Omental fat pad (tissue), 4 donors: ENCODE measurements at places on chromosomes 7 and 10.

DNA sequence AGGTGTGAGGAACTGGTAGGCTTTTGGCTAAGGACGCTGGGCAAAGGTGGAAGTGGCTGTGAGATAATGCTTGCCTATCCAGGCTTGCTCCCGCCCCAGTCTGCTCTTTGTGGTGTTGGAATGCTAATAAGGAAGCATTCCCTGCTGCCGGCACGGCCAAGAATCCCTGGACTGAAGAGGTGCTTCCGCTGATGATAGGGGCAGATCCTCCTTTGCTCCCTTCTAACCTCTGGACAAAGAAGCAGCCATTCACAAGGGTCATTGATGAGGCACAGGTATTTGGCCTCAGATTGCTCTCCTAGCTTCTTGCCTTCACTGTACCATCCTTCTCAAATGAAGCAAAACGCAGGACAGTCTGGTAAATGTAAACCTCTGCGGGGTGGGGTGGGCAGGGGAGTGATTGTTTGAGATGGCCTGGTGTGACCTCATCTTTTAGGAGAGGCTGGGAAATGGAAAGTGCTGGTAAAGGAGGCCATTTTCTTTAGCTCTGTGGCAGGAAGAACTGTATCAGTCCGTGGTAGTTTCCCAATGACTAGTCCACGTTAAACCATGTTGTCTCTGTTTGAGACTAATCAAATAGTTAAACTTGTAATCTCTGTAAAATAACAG lies 1.7 kb downstream of the PGAM1 start:
- no peak for DNase-seq

DNA sequence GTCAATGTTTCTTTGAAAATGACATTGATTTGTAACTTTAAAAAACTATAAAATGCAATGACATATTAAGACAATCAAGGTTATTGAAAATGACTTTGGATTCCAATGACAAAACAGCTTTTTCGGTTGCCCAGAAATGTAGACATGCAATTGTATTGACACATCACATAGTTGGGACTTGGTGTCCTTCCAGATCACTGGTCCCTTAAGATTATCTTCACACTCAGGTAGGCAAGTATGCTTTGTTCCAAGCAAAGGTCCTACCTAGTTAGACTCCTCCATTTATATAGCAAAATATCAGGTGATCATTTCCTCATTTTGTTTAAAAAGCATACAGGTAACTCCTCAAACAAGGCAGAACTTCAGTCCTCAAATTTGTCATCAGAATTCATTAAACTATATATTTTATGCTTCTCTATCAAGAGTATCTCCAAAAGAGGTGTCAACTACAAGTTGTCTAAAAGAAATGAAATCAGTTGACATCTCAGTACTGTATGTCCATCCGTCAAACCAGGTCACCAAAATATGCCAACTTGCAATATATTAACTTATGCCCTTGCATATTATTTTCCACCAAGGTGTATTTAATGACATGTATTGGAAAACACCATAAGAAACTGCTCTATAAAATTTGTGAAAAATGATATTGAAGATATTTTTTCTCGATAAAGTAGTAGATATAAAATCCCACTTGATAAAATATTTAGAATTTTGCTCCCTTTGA lies 64.6 kb downstream of the TSPAN12 start:
- DNase-seq = no peak

DNA sequence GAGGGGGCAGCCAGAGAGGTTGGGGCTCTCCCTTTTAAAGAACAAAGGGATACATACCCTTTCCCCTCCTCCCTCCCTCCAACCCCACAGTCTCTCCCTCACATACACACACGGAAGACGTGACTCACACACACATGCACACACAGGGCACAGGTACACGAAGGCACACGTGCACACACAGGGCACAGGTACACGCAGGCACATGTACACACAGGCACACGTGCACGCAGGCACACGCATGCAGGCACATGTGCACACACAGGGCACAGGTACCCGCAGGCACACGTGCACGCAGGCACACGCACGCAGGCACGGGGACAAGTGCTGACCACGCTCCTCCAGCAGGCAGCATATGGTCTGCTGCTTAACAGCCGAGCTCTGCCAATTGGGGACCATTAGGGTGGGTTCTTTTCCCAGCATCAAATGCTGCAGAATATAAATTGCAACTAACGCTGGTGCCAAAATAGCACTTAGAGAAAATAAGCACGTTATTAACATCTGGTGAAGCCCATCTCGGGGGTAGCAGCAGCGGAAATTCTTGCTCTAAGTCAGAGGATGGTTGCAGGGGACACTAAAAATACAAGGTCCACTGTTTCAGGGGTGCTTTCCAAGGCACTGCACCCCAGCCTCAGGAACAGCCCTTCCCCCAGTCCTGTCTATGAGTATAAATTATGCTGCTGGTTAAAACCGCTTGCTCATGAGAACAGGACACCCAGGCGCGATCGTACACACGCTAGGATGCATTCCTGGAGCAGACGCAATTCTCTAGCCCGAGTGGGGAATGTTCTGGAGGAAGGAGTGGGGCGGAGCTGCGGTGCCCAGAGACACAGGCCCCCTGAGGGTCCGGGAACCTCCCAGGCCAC lies 55.2 kb upstream of the TNRC18 start:
- no peak for DNase-seq

DNA sequence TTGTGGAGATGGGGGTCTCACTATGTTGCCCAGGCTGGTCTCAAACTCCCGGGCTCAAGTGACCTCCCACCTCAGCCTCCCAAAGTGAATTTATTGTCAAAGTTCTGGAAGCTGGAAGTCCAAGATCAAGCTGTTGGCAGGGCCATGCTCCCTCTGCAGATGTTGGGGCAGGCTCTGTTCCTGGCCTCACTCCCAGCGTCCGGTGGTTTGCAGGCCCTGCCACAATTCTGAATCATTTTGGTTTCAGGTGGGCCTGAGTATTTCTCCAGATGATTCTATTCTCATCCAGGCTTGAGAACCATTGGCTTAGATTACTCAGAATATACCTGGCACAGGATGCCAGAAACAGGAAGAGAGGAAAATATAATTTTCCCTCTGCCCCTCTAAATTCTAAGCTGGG lies 737.4 kb downstream of the TNS3 start:
- DNase-seq = no peak

DNA sequence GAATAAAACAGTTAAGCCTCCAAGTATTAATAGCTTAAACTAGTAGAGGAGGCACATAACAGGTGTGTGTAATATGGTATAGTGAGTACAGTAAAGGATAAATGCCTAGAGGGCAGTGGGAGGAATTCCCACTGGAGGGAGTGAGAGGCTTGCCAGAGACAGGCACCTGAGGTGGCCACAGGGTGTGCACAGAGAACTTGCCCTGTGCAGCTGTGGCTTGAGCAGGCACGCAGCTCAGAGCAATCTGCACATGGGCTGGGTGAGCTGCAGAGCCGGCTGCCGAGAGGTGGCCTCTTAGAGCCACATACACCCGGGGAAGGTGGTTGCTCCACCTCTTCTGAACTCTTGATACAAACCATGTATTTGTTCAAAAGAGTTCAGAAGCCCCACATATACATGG lies 237.1 kb downstream of the COBL start:
- no peak for DNase-seq

- no peak for DNase-seq
Measured at GRCh38 chr7:157585113-157585861, 248.5 kb downstream of the DNAJB6 start.

GRCh38 chr7:44286182-44286617 lies 39.2 kb downstream of the CAMK2B start:
- no peak for DNase-seq

DNA sequence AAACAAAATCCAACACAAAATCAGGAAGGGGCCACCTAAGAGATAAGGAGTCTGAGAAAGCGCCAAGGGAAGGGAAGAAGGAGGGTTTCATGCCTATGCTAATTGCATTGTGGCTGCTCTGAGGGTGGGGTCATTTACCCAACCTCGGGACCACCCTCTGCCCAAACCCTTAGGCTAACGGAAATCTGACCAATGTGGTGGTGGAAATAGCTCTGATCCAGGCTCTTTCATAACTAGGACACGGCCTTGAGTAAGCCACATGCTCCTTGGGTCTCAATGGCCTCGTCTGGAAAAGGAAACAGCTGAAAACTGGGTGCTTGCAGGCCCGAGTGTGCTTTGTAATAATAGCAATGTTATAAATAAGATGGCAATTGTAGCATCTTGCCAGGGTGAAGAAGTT lies 14.9 kb upstream of the SRGN start:
- DNase-seq = no peak

- no peak for DNase-seq
Measured at GRCh38 chr7:94577357-94577756, 67.7 kb downstream of the CASD1 start.

GRCh38 chr7:93620057-93620456 lies 45.5 kb upstream of the CALCR start:
- no peak for DNase-seq

DNA sequence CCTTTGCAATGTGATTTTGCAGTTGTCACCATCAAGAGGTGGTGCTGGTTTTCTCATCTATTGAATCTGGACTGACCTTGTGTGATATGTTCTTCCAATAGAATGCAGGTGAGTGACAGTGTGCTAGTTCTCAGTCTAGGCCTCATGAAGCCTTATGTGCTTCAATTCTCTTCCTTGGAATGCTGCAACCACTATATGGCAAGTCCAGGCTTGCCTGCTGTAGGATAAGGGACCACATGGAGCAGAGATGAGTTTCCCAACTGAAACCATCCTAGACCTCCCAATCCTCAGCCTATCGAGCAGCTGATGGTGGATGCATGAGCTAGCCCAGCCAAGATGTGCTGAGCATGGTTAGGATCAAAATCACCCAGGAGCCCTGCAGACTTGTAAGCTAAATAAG lies 32.6 kb upstream of the ARHGAP21 start:
- no peak for DNase-seq

GRCh38 chr10:92655426-92655825 lies 34.3 kb upstream of the HHEX start:
- DNase-seq = no peak

DNA sequence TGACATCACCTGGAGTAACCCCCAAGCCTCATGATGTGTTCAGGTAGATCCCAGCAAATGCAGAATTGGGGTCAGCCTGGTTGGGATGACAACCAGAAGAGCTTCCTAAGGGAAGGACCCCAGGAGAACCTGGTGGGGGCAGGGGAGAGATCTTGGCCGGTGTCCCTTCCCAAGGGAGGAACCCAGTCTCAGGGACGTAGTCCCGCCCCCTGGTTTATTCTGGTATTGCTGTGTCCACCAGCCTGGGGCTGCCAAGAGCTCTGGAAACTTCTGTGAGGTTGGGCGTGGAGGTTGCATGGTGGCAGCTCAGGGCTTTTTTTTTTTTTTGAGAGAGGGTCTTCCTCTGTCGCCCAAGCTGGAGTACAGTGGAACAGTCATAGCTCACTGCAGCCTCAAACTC lies 19.4 kb downstream of the GTF2IRD1 start:
- DNase-seq = no peak

- DNase-seq = no peak
Measured at GRCh38 chr10:87703771-87704170, 44.1 kb downstream of the PAPSS2 start.

GRCh38 chr7:95776561-95777185 lies 4.3 kb downstream of the DYNC1I1 start:
- DNase-seq = no peak

GRCh38 chr7:96327429-96327828 lies 5.5 kb upstream of the SLC25A13 start:
- DNase-seq = no peak

GRCh38 chr7:92485974-92486373 lies 8.2 kb upstream of the ERVW-1 start:
- no peak for DNase-seq

- no peak for DNase-seq
Measured at GRCh38 chr10:28411648-28412047, 108.8 kb upstream of the MPP7 start.

- no peak for DNase-seq
Measured at GRCh38 chr7:20219446-20220292, 2.5 kb upstream of the MACC1 start.

- DNase-seq = no peak
Measured at GRCh38 chr7:51591223-51591622, 274.6 kb upstream of the COBL start.

DNA sequence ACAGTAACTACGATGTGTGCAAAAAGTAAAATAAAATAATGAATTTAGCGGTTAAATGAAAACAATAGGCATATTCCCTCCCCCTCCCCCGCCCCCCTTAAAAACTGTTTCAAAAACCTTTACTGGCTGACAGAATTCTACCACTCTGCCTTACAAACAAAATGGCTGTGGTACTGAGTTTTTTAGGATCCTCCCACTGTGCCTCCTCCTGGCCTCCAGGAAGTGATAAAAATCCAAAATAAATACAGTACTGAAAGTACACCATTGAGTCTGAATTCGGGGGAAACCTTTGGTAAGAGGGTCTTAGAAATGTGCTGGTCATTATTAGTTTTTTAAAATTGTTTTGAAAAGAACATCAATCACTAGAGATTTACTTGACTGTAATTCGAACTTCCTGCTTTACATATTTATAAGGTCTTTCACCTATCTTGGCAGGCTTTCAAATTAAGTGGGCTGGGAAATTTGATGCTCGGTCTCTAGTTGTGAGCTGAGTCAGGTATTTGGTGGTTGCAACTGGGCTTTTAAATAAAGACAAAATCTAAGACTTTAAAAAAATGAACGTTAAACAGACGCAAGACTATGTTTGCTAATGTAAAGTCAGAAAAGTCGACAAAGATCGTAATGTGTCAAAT lies 32.5 kb upstream of the EPC1 start:
- no peak for DNase-seq

- DNase-seq = no peak
Measured at GRCh38 chr7:22662556-22663356, 64.2 kb upstream of the IL6 start.

DNA sequence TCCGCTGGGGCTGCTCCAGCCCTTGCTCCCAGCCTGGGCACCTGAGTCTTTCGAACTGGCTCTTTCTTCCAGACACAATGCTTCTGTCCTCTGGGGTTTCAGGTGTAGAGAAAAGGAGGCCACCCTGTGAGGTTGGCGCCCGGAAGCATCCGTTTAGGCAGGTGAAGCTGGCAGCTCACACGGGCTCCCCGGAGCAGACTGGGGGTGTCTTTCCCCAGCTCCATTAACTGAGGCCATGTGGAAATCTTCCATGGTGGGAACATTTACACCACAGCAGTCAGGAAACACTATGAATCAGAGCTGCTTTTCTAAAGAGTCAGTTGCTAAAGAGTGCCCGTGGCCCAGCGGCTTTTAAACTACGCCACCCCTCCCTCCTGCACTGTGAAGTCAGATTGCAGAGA lies 29.2 kb downstream of the PRKAG2 start:
- DNase-seq = no peak

GRCh38 chr7:158263964-158264748 lies 323.5 kb downstream of the PTPRN2 start:
- DNase-seq = no peak

GRCh38 chr7:35975851-35976454 lies 175.1 kb downstream of the SEPTIN7 start:
- no peak for DNase-seq

DNA sequence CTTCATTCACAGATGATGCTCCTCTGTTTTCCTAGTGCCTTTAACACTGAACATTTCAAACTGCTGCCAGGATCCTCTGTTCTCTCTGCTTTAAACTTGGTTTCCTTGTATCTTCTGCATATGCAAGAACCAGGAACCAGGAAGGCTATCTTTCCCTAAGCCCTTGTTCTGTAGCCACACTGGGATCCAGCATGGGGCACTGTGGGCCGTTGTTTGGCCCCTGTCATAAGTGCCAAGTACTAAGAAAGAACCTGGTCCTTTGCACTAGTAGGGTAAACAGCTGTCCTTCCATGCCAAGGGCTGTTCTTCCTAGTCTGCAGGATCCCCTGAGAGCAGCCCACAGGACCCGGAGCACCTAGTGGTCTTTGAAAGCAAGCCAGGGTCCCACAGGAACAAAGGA lies 49.0 kb upstream of the TRIM8 start:
- no peak for DNase-seq

GRCh38 chr10:125684581-125684980 lies 1.6 kb upstream of the TEX36 start:
- no peak for DNase-seq
